ENCODE measurements at places on chromosomes 3 and 15.
A peak's percentile ranks its signal among the peaks of the same experiment; 100 is the strongest.

DNA sequence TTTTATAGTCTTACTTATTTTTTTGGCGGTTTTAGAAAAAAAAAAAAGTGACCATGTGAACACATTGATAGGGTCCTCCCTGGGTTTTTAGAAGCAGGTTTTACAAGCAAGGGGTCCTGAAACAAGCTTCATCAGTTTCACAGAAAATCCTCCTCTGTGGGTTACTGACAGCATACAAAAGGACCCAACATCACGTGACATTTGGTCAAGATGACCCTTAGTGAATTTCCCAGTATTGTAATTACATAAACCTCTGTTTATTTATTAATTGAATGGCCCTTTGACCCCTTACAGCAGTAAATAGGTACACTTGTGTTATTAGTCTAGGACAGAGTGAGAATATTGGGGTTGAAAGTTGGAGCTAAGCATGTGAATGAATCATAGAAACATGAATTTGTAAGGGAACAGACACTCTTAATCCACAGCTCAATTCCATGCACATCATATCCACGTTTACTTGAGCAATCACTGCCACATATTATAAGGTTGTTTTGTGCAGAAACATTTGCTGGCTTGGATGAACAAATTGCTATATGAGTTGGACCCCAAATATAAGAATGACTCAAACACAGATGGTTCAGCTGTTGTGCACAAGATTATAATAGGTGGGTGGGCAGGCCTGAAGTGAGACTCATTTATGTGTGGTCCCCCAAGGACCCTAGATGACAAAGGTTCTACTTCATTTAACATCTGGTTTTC is 137.5 kb downstream of the ZNF385D start:
- no peak for DNase-seq

GRCh38 chr3:196969660-196970546 is 1.3 kb upstream of the PIGZ start:
- peak; percentile 29 for DNase-seq

- no peak for DNase-seq
Observed at GRCh38 chr3:169701457-169701856, 37.9 kb upstream of the MECOM start.

DNA sequence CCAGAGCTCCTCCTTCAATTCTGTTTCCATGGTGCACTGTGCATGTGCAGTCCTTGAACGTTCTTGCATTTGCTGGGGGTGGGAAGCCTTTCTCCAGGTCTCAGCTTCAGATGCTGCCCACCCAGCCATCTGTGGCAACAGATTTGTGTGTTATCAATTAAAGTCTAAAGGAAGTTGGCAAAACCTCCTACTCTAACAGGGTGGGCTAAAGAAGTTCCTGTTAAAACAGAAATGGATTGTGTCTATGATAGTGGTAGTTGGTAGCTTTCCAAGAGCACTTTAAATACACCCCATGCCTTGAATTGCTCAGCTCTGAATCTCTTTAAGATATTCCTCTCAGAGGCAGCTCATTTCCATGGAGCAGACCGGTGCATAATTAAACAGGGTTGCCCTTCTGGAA is 488.0 kb upstream of the SUCLG2 start:
- no peak for DNase-seq

DNA sequence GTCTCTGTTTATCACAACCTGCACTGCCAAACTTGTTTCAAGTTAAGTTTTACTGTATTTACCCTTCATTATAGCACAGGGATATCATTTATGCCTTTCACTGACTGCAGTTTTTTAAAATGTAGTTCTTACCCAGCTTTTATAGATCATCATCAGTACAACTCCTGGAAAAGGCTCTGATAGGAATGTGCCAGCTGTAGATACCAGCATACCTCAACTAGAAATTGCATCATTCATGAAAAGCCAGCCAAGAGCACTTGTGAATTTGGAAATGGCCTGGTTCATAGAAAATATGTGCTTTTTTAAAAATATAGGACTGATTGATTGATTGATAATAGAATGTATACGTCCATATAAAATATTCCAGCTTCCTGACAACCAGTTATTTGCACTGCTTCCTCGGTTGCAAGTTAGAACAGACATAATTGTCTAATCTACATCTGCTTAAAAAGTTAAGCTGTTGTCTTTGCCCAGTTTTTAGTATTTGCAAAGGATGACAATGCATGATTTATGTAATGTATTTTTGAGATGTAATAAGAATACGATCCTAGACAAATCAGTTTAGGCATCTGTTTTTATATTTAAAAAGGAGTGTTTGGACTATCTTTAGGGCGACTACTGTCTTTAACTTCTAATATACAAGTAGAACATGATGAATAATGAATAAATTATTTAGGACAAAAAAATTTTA is 58.5 kb downstream of the DCUN1D1 start:
- DNase-seq, result no peak

- no peak for DNase-seq
Observed at GRCh38 chr15:84722628-84723027, 6.7 kb upstream of the SEC11A start.

- DNase-seq, result no peak
Observed at GRCh38 chr3:55218577-55218976, 268.5 kb downstream of the WNT5A start.

DNA sequence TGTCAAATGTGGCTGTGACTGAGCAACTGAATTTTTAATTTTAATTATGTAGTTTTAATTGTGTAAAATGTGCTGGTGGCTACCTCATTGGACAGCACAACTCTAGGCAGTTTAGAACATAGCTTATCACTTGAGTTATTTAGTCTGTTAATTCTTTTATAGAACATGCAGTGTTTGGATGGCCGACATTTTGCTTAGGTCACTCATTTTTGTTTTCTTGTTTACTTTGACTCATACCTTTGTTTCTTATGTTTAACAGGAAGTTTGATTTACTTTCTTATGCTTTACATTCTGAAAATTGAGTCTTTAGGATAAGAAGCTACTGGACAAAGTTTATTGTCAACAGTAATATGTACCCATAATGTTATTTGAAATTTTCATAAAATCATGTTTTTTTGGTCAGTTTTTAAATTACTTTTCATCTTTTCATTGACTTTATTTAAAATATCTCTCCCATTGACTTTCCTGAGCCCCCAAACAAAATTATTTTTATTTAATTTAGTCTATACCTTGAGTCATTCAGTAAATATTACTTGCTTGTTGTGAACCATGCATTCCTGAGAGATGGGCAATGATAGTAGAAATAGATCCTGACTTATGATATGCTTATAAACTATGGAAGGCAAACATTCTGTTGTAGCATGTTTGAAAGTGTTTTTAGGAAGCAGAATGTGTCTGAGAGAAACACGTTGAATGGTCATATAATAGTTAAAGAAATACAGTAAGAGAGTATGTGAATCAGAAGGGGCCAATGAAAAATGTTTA is 60.6 kb downstream of the TCF12 start:
- DNase-seq, result no peak

GRCh38 chr3:42805141-42805821 is 991 bp upstream of the HIGD1A start:
- DNase-seq, result no peak

DNA sequence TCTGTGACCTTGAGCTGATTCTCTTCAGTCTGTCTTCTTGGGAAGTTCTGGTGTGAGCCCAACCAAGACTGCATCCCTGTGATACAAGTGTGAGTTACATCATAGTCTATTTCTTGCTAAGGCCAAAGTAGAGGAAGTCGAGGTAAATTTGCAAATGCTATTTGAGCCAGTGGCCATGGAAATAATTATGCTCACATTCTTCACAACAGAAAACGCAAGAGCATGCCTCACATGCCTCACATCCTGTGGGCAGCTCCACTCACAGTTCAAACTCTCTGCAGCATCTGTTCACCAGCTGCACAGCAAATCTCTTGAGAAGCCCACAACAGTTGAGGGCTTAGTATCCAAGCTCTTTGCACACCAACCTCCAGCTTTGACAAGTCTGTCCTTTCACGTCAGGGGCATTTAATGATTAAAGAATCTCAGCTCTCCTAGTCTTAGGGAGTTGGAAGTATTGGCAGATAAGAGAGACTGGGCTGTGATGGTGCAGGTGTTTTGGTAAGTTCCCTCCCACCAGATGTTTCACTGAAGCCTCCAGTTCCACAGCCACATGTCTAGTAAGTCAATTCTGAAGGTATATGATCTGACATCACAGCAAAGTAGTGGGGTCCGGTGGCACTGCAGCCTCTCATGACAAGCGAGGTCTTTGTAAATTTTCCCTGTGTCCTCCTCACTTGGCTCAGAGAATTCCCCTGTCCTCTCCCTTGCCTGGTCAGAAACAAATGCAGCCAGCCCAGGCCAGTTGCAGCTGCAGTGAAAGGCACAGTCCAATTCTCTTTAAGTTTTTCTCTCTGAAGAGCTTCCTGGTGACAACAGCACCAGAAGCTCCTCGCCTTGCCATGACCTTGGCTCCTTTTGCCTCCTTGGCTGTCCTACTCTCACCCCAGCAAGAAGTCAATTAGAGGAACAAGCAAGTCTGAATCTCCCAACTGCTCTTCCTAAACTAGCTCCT is 166.1 kb downstream of the SSR3 start:
- no peak for DNase-seq

- no peak for DNase-seq
Observed at GRCh38 chr3:176430244-176431037, 766.8 kb downstream of the TBL1XR1 start.

DNA sequence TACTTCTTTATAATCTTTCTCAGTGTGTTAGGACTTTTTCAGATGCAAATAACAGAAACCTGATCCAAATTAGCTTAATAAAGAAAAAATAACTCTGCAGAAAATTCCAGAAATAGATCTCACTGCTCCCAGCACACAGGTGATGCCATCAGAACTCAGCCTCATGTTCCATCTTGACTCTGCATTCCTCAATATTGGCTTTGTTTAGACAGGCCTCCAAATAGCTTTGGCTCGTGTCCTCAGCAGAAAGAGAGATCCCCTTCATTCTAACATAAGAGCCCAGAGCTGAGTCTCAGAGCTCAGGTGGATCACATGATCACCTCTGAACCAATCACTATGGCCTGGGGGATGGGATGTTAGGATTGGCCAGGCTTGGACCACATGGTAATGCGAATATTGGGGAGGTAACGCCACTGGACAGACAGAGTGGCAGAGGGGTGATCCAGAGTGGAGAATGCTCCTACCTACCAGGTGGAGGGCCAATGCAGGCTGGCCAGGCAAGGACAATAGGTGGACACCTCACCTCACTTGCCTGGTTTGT is 46.6 kb upstream of the TBC1D21 start:
- no peak for DNase-seq

- no peak for DNase-seq
Observed at GRCh38 chr3:107650788-107651187, 128.0 kb downstream of the BBX start.

- DNase-seq, result no peak
Observed at GRCh38 chr15:57643826-57644225, 52.1 kb downstream of the MYZAP start.

- no peak for DNase-seq
Observed at GRCh38 chr3:76841747-76842146, 198.2 kb upstream of the ROBO2 start.

- DNase-seq, result no peak
Observed at GRCh38 chr3:183210862-183211341, 42.2 kb upstream of the B3GNT5 start.

DNA sequence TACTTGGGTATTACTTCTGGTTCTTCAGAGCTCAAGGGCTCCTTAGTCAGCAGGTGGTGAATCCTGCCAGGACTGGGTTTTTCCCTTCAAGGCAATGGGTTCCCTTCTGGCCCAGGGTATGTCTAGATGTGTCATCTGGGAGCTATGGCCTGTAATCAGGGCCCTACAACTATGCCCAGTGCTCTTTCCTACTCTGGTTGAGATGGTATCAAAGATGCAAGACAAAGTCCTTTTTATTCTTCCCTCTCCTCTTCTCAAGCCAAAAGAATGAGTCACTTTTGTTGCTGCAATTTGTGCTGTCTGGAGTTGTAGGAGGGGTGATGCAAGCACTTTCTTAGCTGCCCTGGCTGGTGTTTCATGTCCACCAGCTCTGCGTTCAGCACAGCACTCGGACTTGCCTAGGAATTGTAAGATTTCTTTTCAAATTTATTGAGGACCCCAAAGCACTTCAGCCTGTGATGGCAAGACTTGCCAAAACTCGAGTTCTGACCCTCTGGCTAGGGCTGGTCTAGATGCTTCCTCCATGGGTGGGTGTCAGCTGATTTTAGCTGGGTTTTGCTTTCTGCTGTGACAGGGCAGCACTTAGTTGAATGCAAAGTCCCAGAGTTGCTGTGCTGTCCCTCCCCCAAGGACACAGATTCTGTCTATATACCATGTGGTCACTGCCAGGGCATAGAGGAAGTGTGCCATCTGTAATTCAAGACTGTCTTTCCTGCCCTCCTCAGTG is 129.2 kb upstream of the CBLB start:
- no peak for DNase-seq

DNA sequence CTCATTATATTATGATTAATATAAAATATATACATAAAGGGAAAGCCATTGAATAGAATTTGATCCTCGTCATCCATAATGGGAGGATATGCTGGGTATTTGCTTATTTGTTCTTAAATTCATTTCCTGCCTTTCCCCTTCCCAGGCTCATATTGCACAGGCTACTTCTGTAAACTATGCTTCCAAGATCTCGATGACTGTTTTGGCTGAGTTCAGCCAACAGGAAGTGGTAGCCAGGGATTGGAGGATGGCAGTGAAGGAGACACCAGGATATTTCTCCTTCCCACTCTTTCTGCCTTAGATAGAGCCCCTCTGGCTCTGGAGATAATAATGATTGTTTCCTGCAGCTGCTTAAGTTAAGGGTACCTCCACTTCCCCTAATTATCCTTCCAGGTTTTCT is 44.3 kb upstream of the DYNC1LI1 start:
- no peak for DNase-seq

DNA sequence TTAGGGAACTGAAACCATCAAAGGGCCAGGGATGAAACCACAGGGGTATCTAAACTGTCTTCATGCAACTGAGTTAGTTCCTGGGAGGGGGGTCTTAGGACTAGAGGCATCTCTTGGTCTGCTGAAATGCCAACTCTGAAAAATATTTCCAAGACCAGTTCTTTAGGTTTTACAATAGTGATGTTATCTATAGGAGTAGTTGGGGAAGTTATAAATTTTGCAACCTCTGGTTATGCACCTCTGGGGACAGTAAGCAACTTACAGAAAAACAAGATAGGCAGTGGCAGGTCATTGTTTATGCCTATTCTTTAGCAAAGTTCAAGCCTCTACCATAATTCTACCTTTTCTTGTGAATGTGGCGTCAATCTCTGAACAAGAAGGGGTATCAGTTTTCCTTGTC is 60.5 kb upstream of the MINAR1 start:
- no peak for DNase-seq

- DNase-seq, result no peak
Observed at GRCh38 chr3:177337541-177338331, 140.5 kb upstream of the TBL1XR1 start.

GRCh38 chr3:179604321-179605078 is at the start of the genes MRPL47 and NDUFB5:
Gene MRPL47, minus strand, starts transcription at chr3:179604638. Its CDS starts 14 bp downstream, at chr3:179604624.
Gene NDUFB5, plus strand, starts transcription at chr3:179604794. Its CDS starts 22 bp downstream, at chr3:179604816.
- DNase-seq, result peak; percentile 70

Measured in stimulated activated CD4-positive, alpha-beta T cell treated with anti-CD3 and anti-CD28 coated beads, Interleukin-1b, Interleukin-23, amount 100 ng/mL, for 1 hour (primary cell).